ENCODE measurements at places on chromosomes 4 and X.

- no peak for DNase-seq
These were observed 81.5 kb upstream of the SORBS2 start for GRCh38 chr4:185893500-185893899.

GRCh38 chrX:1700757-1701156 lies 85.9 kb downstream of the ASMT start:
- no peak for DNase-seq

- DNase-seq: no peak
These were observed 1402.4 kb downstream of the FAM133A start for GRCh38 chrX:95076449-95076848.

DNA sequence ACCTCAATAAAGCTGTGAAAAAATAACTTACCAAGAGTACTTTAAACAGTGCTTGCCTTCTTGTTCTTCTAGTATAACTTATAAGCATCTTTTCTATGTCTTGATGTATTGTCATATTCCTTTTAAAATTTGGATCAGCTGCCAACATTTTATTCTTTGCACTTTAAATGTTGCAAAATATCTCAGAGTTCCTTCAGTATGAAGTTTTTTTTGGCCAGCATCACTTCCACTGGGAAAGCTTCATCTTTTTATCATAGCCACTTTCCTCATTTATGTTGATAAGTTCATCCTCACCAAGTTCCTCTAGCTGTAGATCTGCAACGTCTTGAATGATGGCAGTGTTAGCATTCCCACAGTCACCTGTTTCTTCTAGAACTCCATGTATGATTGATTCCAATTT lies 24.2 kb downstream of the CXorf58 start:
- DNase-seq: no peak

DNA sequence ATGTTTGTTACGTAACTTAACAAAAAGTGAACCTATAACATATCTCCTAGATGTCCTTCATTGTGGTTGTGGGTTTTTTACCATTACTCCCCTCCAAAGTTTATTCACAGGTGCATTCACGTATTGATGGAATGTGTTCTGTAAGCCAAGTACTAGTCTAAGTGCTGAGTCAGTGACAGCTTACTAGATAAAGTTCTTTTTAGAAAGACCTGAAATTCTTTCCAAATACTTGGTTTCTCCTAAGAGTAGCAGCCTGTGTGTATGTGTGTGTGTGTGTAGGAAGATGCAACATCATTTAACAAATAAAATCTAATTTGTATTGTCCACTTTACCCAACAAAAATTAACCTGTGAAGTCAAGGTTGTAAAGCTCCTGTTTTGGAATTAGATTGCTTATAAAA lies 22.1 kb downstream of the NAP1L5 start:
- no peak for DNase-seq

DNA sequence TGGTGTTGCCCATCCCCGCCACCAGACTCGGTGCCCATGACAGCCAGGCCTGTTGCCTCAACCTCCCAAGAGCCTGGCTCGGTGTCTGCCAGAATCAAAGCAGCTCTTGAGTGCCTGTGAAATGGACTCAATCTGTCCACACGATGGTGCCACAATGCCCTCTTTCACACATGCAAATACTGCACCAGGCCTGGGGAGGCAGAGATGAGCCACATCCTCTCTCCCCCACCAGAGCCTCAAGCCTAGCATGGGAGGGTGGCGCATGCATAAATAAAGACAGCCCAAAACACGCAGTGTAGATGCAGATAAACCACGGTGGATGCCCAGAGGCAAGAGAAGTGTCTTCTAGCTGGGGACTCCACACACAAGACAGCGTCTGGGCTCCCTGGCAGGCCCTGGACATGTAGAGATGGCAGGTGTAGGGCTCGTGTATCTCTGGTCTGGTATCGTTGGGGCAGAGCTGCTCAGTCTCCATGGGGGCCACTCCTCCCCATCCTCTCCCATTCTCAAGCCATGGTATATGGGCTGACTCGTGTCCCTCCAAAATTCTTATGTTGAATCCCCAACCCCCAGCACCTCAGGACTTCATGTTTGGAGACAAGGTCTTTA lies 65.6 kb downstream of the JAKMIP1 start:
- peak; percentile 15 for DNase-seq

- no peak for DNase-seq
These were observed 736.9 kb upstream of the MAGEB2 start for GRCh38 chrX:29478336-29479069.

GRCh38 chrX:44974451-44974850 lies 101.5 kb downstream of the KDM6A start:
- no peak for DNase-seq

GRCh38 chr4:52250154-52250553 lies 199.1 kb downstream of the SPATA18 start:
- no peak for DNase-seq

DNA sequence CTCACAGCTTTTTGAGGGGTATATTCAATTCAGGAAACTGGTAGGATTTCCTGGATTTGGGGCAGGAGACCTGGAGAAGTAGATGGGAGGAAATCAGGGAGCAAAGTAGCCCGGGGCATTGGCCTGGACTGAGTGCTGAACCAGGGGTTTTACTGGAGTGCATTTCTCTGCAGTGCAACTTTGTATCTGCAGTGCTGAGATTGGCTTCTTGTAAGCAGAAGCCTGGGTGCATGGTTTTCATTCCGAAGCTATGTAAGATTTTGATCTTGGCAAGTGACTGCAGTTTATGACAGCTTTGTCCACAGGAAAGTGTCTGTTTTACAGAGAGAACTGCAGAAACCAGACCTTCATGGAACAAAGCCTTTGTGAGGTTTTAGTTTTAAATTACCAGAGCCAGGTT lies 158.3 kb downstream of the SPCS3 start:
- no peak for DNase-seq

GRCh38 chr4:2494992-2495391 lies 26.1 kb downstream of the RNF4 start:
- no peak for DNase-seq

Measured in stimulated activated CD4-positive, alpha-beta T cell treated with anti-CD3 and anti-CD28 coated beads, Interleukin-4, amount 100 ng/mL, for 1 hour (primary cell).